Pons (tissue), 1 donor: ENCODE measurements at places on chromosomes 13 and 19.

DNA sequence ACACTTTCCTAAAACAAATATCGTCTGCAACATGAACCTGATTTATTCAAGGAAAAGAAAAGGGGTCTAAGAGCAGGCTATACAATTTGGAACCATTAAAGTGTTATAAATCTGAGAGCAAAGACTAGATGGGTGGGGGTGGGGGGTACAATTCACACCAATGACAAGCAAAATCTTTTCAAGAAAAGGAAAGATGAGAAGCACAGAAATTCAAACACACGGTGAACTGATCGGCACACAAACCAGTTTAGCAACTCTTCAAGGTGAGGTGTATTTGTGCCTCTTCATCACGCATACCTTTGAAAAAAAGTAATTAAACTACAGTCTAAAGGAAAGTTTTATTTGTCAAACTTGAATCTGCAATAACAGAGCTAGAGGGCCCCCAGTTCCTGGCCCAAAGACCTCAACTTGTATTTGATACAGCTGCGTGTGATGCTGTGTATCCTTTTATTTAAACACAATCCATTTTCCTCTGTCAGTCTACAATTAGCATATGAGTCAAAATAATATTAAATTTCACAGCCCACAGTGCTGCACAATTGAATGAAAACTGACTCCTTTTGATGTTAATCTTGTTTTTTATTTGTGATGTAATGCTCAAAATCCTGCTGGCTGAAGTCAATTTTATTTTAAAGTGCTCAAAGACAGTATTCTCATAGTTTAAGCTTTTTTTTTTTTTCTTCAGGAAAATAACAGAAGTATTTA, 14.2 kb downstream of the EFNB2 start:
- no peak for DNase-seq

DNA sequence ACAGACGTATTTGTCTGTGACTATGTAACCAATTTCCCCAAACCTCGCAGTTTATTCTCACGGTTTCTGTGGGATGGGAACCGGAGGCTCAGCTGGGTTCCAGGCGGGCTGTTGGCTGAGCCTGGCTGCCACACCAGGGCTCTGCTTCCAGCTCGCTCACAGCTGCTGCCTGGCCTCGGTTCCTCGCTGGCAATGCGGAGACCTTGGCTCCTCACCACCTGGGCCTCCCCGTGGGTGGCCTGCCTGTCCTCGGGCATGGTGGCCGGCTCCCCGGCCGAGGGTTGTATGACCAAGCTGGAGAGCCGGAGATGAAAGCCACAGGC, 218.9 kb upstream of the MAB21L1 start:
- no peak for DNase-seq

DNA sequence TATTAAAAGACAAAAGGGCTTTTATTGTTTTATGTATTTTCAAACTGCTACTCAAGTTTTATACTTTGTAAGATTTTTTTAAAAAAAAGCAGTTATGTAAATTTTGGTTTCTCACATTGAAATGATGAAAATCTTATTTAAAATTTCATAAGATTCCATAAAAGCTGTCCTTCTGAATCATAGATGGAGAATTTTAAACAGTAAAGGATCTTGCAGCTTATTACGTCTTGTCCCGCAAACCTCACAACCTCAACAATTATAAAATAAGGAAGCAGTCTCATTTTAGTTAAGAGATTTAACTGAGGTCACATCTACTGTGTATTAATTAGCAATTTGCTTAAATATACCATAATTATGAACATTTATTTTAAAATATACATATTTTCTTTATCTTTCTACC, 581.0 kb upstream of the SPRY2 start:
- DNase-seq, result no peak

DNA sequence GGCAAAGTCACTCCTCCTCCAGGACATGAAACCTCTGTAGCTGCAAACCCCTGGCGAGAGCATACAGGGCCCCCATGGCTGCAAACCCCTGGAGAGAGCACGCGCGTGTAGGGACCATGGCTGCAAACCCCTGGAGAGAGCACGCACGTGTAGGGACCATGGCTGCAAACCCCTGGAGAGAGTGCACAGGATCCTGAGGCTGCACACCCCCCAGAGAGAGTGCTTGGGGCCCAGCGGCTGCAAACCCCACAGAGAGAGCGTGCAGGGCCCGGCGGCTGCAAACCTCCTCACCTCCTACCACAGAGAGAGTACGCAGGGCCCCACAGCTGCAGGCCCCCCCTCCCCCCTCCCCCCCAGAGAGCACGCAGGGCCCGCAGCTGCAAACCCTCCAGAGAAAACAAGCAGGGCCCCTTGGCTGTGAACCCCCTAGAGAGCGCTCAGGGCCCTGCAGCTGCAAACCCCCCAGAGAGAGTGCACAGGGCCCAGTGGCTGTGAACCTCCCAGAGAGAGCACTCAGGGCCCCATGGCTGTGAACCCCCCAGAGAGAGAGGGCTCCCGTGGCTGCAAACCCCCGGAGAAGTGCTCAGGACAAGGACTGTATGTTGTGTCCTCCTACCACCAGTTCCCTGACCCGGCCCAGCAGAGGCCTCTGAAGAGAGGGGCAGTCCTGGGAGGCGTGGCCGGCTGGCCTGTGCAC, 7.3 kb downstream of the ADPRHL1 start:
- DNase-seq, result no peak

GRCh38 chr13:106262886-106263285, 272.6 kb downstream of the EFNB2 start:
- no peak for DNase-seq
